ENCODE measurements at places on chromosomes 3 and 15.

- no peak for DNase-seq
Observed at GRCh38 chr3:44825264-44825925, 36.3 kb upstream of the TMEM42 start.

DNA sequence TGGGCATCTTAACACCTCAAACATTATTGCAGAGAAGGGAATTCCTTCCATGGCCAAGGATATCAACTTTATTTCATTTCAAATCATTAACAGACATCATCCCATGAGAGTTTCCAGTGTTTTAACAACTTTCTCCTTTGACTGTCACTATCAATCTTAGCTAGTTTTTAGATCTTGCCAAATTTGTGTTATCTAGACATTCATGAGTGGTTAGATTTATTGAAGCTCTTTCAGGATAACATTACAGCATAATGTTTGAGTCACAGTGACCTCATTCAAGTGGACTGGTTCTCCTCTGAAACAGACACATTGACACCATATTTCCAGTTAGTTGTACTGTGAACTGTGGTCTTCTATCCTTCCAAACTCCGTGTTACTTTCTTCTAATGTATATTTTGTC is 8.6 kb upstream of the TNFAIP8L3 start:
- no peak for DNase-seq

- DNase-seq = no peak
Observed at GRCh38 chr15:36954486-36954885, 145.9 kb downstream of the MEIS2 start.

- no peak for DNase-seq
Observed at GRCh38 chr3:128553560-128553959, 60.6 kb upstream of the GATA2 start.

DNA sequence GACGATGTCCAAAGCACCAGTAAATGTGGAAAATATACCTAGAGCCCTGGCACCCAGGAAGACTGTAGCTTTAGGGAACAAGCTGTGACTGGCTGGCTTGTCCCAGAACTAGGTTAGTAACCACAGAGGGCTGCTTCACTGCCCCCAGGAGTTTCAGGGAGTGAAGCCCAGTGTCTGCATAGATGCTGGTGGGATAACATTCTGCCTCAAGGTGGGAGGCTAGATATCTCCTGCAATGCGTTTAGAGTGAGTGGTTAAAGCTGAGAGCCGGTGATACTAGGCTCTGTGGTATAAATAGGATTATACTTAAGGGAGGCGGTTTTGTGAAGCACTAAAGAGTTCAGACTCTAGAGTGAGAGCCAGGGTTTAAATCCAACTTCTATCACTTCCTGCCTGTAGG is 11.7 kb upstream of the CP start:
- no peak for DNase-seq

DNA sequence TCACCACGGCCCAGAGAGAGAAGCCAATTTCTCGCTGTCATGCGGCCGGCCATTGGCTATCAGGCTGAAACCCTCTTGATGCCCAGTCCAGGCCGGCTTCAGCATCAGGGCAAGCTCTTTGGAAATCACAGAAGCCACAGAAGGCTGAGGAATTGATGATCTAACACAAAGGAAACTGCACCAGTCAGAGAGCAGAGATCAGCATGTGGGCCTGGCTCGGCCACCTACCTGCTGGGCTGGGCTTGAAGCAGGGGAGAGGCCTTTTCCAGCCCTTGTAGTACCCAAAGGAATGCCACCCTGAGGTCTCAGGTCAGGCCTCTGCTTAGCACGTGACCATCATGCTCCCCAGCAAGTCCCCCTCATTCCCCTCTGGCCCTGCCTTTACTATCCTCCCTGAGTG is 119.1 kb downstream of the TLE3 start:
- DNase-seq = no peak

DNA sequence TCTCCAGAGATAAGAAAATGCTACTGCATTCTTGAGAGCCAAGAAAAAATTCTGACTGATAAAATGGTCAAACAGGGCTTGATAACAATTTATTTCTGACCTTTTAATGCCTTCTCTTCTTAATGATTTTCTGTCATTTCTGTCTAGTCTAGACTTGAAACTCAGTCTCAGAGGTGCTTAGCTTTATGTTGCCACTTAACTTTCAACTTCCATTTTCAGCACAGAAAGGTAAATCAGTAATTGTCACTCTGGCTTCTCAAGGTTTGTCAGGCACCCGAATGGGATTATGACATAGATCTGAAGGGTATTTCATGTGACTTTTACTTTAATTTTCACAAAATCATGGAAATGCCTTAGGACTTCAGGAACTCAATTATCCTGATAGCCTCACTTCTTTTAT is 155.4 kb upstream of the GBE1 start:
- no peak for DNase-seq

GRCh38 chr15:97237160-97237559 is 723.3 kb upstream of the ARRDC4 start:
- DNase-seq = no peak

GRCh38 chr3:187667526-187667925 is 2.7 kb downstream of the SST start:
- no peak for DNase-seq

DNA sequence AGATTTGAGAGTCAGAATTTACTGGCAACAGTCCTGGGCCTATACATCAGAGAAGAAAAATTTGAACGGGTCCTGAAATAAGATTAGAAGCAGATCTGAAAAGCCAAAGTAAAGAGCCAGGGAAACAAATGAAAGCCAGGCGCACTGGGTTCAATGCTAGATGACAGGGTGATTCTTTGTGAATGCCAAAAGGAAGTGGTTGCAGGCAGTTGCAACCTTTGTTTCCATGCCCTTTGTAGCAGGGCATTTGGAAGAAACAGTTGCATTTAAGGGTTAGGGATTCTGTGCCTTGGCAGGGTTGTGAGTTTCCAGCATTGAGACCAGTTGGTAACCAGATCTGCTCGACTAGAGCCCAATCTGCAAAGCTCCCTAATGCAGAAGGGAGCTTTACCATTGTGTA is 36.4 kb upstream of the MTHFS start:
- no peak for DNase-seq

DNA sequence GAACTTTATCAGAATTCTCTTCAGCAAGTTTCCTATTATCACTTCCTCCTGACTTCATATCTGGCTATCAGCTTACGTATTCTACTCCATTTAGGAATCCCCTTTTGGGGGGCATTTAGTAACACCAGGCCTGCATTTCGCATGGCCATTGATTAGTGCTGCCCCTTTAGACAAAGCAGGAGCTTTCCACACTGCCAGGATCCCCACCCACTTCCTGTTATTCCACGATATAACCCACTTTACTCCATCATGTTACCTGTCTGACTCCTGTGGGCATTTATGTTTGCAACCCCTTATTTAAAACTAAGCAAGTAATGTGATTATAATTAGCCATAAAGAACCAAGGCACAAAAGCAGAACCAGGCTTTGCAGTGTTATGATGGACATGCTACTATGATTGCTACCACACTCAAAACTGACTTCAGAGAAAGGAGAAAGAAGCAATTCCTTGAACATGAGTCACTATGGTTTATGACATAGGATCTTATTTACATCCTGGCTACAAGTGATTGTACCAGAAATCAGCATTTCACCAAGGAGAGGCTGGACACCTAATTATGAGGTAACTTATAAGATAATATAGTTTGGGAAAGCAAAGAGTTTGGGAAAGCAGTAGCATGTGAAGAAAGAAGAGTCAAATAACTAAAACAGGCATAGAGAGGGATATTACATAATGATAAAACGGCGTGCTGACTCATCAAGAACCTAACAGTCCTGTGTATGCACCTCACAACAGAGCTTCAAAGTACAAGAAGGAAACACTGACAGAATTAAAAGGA is 96.3 kb downstream of the IGSF11 start:
- DNase-seq = no peak

DNA sequence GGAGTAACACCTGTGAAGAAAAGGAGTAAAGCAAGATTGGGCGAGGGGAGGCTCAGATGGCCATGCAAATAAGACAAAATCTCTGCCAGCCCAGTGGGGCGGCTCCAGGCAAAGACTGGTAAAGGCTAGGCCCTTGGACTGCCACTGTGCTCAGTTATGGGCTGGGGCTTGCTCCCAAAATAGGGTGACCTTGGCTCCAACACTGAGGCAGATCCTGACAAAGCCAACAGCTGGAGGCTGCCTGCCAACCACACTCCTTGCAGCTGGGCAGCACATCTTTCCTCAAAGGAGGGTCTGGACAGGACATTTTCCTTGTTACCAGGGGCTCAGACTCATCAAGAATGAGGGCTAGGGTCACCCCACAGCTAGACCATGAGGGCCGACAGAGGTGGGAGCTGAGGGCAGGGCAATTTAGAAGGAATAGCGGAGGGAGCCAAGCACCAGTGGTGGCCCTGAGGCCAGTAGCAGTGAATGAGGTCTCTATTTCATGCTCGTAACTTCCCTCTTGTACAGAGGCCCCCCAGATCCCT is 86.1 kb downstream of the CHRD start:
- DNase-seq = no peak

GRCh38 chr3:138675393-138675792 is 66.8 kb downstream of the FAIM start:
- DNase-seq = no peak

GRCh38 chr15:45583731-45584639 is 3.2 kb upstream of the BLOC1S6 start:
- no peak for DNase-seq

DNA sequence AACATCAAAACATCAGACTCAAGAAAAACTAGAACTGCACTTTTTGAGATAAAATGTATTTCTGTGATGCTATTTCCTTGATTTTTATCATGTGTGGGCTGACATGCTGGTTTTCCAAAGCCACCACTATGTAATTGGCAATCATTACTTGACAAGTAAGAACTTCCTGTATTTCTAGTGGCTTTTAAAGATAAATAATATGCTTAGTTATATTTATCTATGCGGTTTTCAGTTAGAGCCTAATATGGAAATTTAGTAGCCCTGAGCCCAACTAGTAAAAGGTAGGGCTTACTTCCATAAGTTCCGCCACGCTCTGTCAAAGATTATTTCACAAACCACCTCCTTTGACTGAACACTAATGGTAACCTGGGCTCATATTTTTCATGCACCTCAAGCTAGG is 91.6 kb downstream of the PPARG start:
- no peak for DNase-seq

GRCh38 chr3:2354702-2355101 is 256.0 kb downstream of the CNTN4 start:
- DNase-seq = no peak

GRCh38 chr3:150074697-150075416 is 104.2 kb upstream of the PFN2 start:
- DNase-seq = no peak

- no peak for DNase-seq
Observed at GRCh38 chr3:50660386-50660785, 14.3 kb upstream of the DOCK3 start.

GRCh38 chr3:69231929-69232440 is 109.6 kb upstream of the LMOD3 start:
- DNase-seq = no peak

GRCh38 chr15:101543926-101544612 is 54.6 kb upstream of the PCSK6 start:
- DNase-seq = no peak

DNA sequence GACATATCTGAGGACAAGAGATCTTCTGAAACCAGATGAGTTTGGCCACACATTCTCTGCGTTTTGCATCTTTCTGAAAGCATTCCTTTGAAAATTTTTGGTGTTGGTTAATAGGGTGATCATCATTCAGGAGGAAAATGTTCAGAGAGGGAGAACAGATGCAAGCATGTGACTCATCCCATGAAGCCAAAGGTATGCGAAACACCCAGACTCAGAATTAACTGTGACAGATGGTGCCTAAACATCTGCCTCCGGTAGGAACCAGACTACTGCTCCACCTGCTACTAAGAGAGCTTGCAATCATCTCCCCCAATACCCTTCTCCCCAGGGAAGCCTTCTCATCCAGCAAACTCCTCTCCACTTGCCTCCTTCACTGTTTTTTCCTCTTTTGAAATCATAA is 46.2 kb downstream of the TRIM69 start:
- DNase-seq = no peak

- no peak for DNase-seq
Observed at GRCh38 chr15:25733856-25734679, 129.1 kb downstream of the ATP10A start.

DNA sequence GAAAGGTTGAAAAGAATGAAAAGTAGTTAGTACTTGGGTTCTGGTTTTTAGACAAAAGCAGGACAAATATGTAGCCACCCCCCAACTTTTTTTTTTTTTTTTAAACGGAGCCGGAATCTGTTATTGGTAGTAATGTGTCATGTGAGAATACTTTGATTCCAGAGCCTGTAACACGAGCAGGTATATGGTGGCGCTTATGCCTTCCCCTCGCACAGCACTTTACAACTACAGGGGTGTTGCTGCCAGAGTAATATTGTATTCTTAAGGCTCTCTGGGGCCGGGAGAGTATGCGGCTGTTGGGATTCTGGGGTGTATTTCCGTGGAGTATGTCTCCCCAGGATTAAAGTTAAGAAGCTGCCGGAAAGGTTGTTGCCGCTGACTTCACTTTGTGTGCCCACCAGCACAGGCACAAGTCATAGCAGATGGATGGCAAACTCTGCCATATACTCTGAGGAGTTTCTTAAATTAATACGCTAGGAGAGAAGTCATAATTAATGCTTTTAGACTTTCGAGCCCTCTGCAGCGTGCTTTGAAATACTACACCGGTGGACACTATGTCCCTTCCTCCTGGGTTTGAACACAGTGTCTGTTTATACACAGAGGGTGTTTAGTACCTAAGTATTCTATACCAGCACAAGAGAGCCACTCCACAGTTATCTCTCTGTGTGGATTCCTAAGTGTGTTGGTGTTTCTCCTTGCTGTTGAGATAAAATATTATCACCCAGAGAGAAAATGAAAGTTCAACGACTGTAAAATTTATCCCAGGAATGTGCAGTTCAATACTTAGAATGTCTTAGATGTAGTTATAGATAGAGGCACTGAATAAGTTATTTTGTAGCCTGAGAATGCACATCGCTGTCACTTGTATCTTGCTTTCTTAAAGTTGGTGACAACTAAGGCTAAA is 1.4 kb downstream of the MBNL1 start:
- DNase-seq = peak; percentile 18

- no peak for DNase-seq
Observed at GRCh38 chr3:46715507-46716175, 2.0 kb downstream of the PRSS50 start.

DNA sequence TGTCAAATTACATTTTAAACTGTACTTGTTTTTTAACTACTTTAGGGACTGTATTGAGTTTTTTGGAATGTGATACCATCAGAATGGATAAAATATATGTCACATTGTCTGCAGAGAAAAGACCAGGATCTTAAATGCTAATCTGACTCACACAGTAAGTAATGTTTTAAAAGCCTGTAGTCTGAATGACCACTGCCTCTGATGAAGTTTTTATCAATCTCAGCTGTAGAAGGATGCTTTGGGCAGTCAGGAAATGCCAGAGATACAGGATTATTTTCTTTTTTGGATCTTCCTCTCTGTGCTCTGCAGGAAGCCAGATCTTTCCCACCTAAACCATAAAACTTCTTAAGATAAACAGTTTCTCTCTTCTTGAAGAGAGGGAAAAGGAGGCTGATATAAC is 73.1 kb upstream of the PRTG start:
- no peak for DNase-seq

GRCh38 chr3:79461129-79461792 is 306.5 kb downstream of the ROBO1 start:
- no peak for DNase-seq

GRCh38 chr3:150114273-150114672 is 143.6 kb upstream of the PFN2 start:
- no peak for DNase-seq
